ENCODE measurements at places on chromosomes 7 and 10. TPM values are rescaled to one million over a fixed set of nuclear protein-coding genes. Genes with fewer than 3 reads are reported as not detected.

Gene LRRD1
- 0.20 TPM for total RNA-seq

Gene SUGCT
- total RNA-seq = 8.5 TPM

Gene UCN3
- not detected for total RNA-seq

Gene BICC1
- total RNA-seq = 45.9 TPM

Gene STN1
- total RNA-seq = 46.7 TPM

Gene PAPSS2
- total RNA-seq = 57.9 TPM

Gene ANXA11
- total RNA-seq = 122 TPM

Gene CCNJ
- 4.0 TPM for total RNA-seq

Gene FGF8
- total RNA-seq = not detected

Gene KCP
- 0.20 TPM for total RNA-seq

Gene CARD11
- total RNA-seq = 0.20 TPM

Gene OR2AE1
- not detected for total RNA-seq

Gene ADRA2A
- total RNA-seq = 1.5 TPM

Gene ELN
- total RNA-seq = 1.5 TPM

Gene NANOS1
- 0.73 TPM for total RNA-seq

Gene SPDYE5
- not detected for total RNA-seq

Gene DYDC2
- total RNA-seq = not detected

Gene COBL
- total RNA-seq = under 0.01 TPM

Gene SPDYE16
- not detected for total RNA-seq

Gene ACSM6
- total RNA-seq = not detected

Gene CPEB3
- 0.59 TPM for total RNA-seq

Gene TWIST1
- 45.0 TPM for total RNA-seq

Gene LAMB1
- total RNA-seq = 423 TPM

Gene HECW1
- total RNA-seq = 3.9 TPM

Gene TCAF2
- total RNA-seq = 5.9 TPM

Gene AKR1C8
- not detected for total RNA-seq

Gene ZCWPW1
- 0.59 TPM for total RNA-seq

Gene GPR141
- total RNA-seq = not detected

Gene ANKRD7
- 0.39 TPM for total RNA-seq

Gene CCDC172
- not detected for total RNA-seq

Gene TAS2R41
- total RNA-seq = not detected

Gene PILRA
- total RNA-seq = 0.39 TPM

Gene CDNF
- total RNA-seq = 0.37 TPM

Gene PFKFB3
- total RNA-seq = 6.2 TPM

Gene OR9A2
- total RNA-seq = not detected

Gene NPY
- total RNA-seq = not detected

Gene RAMP3
- not detected for total RNA-seq

Gene TYW1B
- 2.6 TPM for total RNA-seq

Gene STEAP1
- 152 TPM for total RNA-seq

Gene LRRTM3
- not detected for total RNA-seq

Gene GIMAP7
- total RNA-seq = not detected

Gene PGAM2
- 0.37 TPM for total RNA-seq

Gene TBX20
- not detected for total RNA-seq

Gene CYP51A1
- total RNA-seq = 296 TPM

Gene FAM25C
- not detected for total RNA-seq

Gene CRTAC1
- not detected for total RNA-seq

Gene PIP
- total RNA-seq = not detected

Gene SPACDR
- 0.78 TPM for total RNA-seq

Gene ACTR3C
- 0.20 TPM for total RNA-seq

Gene SFTPD
- not detected for total RNA-seq

Gene LRRC18
- not detected for total RNA-seq

Gene GALNT17
- total RNA-seq = 0.37 TPM
